ENCODE measurements at places on chromosomes 16 and 17.

DNA sequence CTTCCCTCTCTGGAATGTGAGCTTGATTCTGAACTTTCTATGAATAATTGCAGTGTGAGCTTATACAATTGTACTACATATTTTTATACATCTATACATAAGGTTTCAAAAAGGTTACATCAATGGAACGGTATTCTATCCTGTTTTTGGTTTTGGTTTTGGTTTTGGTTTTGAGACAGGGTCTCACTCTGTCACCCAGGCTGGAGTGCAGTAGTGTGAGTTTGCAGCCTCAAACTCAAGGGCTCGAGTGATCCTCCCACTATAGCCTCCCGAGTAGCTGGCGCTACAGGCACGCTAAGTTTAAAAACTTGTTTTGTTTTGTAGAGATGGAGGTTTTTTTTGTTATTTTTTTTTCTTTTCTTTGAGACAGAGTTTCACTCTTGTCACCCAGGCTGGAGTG lies 1.1 kb downstream of the CTRB1 start:
- DNase-seq, result peak; percentile 16

- DNase-seq, result no peak
These were observed 5.5 kb downstream of the TAC4 start for GRCh38 chr17:49842371-49842770.

- DNase-seq, result no peak
These were observed 38.6 kb upstream of the ZCCHC14 start for GRCh38 chr16:87531418-87531817.

DNA sequence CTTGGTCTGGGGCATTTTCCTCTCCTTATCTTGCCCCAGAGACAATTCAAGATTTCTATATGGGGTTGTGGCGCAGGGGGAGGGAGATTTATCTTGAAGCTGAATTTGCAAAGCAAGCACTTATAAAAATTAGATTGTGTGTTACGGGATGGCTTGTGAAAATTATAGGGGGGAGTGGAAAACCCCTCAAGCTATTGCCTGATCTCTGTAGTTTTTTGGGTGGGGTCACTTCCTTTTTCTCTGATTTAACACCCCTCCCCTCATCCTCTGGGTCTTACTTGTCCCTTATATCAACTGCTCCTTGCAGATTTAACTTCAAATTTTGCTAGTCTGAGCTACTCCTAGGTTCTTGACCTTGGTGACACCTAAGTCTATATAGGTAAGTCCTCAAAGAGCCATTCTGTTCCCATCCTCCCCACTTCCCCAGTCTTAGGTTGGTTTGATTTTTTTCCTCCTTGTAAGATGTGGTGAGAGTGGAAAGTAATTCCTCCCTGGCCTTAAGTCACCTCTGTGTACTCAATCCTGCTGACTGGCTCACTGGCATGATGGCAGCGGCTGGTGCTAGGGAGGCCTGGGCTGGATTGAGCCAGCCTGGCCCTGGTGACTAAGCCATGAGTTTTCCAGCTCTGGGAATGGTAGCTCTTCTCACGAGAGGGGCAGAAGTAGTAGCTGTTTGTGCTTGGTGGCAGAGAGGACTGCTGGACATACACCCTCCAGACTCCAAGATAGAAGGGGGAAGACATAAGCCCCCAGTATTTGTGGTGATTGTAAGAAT lies 2.3 kb downstream of the ARL4D start:
- no peak for DNase-seq

DNA sequence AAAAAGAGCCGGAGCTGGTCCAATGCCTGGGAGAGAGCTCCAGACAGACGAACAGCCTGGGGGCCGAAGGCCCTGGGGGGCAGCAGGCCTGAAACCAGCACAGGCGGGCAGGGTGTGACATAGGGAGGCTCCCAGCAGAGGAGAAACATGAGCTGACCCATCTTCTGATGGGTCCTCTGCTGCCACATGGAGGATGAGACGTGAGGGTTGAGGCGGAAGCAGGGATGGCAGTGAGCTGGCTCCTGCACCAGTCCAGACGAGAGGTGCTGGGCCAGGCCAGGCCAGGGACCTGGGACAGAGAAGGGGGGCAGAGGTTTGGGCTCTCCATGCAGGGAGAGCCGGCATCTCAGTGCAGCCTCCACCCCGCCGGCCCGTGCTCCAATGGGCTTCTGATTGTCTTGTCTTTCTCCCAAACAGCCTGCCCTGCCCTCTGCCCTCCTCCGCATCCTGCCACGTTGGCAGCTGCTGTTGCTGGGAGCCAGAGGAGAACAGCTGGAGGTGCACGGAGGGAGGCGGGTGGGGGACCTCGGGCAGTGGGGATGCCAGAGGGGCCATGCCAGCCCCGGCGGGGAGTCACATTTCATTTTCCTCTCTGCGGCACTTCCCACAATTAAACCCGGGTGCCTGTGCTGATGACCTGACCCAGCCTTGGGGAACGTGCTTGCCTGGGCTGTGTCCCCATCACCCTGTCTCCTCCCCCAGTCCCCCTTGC lies 139.1 kb upstream of the GSE1 start:
- DNase-seq, result no peak

- DNase-seq, result no peak
These were observed 37.9 kb downstream of the AMFR start for GRCh38 chr16:56387396-56387795.

- DNase-seq, result no peak
These were observed 23.0 kb downstream of the NAGPA start for GRCh38 chr16:5010576-5011329.

DNA sequence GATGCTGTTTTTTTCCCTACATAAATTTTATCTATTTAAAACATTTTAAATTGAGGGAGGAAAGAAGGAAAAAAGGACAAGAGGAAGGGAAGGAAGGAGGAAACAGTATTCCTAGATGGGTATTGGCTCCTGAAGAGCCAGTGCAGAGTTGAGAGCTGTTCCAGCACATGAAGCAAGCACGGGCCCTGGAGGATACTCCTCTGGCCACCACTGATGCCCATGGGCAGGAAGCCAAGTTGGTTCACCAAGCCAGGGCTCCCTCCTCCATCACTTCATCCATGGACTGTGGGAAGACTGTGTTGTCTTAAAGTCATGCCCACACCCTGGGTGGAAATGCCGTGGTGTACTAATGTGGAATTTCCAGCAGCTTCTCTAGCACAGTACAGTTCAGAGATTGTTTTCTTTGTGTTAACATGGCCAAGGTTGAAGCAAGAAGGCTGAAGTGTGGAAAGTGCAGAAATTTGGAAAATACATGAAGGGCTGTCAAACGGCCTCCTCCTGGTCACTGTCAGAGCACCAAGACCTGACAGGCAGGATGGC lies 23.9 kb upstream of the NOS2 start:
- no peak for DNase-seq

DNA sequence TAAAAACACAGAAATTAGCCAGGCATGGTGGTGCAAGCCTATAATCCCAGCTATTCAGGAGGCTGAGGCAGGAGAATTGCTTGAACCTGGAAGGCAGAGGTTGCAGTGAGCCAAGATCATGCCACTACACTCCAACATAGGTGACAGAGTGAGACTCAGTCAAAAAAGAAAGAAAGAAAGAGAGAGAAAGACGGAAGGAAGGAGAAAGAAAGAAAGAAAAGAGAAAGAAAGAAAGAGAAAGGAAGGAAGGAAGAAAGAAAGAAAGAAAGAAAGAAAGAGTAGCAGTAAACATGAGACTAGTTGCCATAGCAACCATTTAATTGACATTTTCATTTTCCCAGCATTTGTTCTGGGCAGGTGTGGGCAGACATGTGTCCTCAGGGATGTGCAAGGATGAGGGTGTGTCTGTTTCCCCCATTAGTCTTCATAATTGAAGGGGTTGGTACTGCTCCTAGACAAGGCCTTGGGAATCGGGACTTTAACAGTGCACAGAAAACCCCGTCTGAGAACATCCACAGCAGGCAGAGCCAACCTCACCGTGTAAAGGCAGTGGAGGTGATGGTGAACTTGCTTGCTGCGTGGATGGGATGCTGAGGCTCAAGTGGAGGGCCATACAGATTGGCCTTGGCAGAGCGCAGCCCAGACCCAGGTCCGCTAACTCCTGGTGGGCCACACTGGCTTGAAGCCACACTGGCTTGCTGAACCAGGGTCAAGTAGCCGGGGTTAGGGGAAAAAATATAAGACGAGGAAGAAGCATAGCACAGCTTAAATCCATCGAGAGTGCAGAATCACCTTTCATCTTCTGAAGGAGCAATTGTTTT lies 35.2 kb upstream of the KIFC3 start:
- DNase-seq, result no peak

- DNase-seq, result no peak
These were observed 4.8 kb downstream of the KAT7 start for GRCh38 chr17:49793309-49793708.

- DNase-seq, result no peak
These were observed 5.1 kb downstream of the ETV4 start for GRCh38 chr17:43540821-43541674.

DNA sequence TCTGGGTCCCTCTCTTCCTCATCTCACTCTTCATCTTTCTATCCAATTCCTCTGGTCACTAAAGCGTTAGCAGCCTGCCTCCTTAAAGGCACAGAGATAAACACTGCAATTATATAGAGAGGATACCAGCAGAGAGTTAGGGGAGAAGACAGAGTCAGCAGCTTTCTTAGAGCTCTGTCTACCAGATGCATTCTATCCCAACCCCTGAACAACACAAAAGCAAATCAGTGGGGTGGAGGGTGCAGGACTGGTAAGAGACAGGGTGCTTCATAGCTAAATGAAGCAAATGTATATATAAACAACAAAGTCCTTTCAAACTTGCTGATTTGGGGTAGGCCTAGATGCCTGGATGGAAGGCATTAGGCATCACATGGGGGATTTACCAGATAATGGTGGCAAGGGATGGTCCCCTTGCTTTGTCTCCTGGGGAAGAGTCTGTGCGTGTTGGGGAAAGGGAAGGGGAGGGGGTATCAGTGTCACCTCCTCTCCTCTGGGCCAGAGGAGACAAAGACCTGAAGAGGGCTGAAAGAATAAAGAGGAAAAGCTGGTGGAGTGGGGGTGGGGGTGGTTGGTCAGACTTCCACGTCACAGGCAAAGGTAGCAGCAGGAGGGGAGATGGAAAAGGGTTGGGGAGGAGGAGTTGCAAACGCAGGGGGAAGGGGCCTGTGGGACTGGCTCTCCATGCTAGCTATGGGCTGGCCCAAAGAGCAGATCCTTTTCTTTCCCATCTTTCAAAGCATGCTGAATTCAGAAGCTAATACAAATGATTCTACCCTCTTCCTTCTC lies 12.0 kb downstream of the HOXB4 start:
- no peak for DNase-seq

DNA sequence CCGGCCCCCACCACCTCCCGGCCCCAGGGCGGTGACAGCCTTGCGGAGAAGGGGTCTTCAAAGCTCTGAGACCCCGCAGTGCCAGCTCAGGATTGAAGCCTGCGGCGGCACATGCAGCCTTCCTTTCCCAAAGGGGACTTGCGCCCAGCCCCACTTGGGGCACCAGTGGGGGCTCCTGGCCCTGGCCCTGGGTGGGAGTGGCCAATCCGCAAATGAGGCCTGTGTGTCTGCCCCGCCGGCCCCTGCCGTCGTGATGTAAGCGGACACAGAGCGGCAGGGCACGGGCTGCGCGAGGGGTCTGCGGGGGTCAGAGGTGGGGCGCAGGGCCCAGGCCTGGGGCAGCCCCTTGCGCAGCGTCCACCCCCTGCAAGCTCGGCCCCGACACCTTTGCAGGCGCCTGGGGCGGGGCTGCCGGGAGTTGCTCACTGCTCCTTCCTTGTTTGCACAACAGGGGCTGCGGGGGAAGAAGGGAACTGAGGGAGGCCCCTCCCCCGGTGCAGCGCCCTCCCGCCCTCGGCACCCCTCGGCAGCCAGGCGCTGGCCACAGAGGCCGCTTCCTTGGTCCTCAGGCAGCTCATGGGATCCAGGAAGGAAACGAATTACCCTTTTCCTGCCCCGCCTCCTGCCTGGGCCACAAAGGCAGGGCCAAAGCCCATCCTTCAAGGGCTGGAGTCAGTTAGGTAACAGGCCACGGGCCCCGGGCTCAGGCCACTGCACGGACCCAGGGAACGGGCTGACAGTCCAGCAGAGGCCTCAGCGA lies 2.9 kb downstream of the SLC16A3 start:
- DNase-seq, result no peak

DNA sequence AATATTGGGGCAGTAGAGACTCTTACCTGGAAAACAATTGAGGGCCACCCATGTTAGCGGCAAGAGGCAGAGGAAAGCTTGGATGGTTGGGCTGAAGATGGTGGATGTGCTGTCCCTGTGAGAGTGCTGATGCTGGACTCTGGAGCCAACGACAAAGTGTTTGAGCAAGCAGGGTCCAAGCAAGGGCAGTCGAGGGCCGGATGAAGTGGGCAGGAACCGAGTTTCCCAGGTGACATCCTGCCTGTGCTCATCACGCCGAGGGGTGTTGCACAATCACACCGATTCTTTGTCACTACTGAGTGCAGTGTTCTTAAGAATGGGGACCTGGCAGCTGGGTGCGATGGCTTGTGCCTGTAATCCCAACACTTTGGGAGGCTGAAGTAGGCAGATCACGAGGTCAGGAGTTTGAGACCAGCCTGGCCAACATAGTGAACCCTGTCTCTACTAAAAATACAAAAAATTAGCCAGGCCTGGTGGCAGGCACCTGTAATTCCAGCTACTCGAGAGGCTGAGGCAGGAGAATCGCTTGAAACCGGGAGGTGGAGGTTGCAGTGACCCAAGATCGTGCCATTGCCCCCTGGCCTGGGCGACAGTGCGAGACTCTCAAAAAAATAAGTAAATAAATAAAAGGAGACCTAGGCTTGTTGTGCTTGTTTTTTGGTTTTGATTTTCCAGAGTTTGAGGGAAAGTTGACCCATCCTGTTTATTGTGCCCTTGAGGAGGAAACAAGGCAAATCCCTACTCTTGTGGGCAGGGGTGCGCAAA lies 6.1 kb downstream of the PYCARD start:
- no peak for DNase-seq

DNA sequence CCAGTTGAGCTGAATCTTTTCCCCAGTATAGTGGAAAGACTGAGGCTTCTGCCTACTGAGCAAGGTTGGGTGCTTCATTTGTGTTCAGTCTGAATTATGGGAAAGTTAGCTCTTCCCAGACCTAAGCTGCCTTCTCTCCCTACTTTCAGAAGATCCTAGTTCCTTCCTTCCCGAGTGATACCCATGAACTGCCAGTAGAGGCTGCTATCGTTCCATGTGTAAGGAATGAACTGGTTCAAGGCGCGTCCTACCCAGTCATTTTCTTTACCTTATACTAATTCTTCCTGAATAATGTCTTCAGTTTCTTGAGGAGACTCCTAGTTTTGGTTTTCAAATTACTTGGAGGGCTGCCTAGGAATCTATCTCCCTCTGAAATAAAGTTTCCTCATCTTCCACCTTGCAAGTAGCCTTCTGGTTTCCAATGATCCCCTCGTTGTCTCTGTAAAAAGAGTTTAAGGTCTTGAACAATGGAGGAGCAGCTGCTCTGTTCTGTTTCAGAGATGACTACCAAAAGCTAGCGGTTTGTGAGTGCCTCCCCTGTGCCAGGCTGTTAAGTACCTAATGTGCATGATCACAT lies 934 bp upstream of the AOC2 start:
- DNase-seq, result no peak

DNA sequence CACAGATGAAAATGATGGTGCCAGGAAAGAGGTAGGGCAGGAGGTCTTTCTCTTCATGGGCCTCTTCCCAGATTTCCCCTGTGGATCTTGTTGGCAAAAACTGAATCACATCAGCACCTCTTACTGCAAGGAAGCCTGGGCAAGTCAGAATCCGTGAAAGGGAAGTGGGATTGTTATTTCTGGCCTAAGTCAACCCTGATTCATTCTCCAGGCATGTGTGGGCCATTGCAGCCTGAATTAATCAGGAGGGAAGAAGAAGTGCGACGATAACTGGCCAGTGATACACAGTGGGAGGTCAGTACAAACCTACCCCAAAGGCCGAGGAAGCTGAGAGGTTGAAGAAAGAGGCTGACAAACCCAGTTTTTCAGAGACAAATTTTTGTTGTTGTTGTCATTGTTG lies 17.9 kb upstream of the NSMCE1 start:
- no peak for DNase-seq

- peak; percentile 37 for DNase-seq
These were observed 15.7 kb downstream of the ADCY7 start for GRCh38 chr16:50282010-50282538.

- DNase-seq, result no peak
These were observed 21.4 kb upstream of the NOL11 start for GRCh38 chr17:67696347-67696746.
